ENCODE measurements at places on chromosomes 7 and 10.

DNA sequence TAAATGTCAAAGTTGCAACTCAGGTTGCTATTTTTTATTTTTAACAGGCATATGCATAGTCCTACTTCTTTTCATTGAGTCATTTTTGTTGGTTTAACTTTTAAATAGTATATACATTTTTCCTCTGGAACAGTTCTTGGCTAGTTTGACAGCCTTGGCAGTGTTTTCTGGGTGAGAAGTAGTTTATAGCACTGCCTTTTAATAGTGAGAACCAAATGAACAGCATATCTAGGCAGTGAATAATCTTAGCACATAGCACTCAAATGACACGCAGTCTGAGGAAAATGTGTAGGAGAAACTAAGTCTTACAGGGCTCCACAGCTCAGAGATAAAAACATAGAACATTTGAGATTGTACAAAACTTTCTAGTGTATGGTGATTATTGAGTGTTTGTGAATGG, 265.5 kb upstream of the POT1 start:
- no peak for DNase-seq

- peak; percentile 41 for DNase-seq
Observed at GRCh38 chr7:122883049-122883680, 3.1 kb downstream of the CADPS2 start.

DNA sequence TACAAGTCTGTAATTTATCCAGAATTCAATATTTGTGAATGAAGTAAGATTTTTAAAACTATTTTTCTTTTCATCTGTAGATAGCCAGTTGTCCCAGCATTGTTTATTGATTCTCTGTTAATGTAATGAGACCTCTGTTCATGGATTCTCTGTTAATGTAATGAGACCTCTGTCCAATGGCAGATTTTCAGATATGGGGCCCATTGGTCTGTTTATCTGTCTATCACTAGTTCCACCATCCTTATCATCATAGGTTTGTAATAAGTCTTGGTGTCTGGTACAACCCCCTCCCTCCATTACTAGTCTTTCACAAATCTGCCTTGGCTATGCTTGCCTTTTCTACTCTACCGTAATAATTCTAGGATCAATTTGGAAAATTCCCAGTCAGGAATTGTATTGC, 276.6 kb downstream of the ARHGAP12 start:
- DNase-seq, result no peak

DNA sequence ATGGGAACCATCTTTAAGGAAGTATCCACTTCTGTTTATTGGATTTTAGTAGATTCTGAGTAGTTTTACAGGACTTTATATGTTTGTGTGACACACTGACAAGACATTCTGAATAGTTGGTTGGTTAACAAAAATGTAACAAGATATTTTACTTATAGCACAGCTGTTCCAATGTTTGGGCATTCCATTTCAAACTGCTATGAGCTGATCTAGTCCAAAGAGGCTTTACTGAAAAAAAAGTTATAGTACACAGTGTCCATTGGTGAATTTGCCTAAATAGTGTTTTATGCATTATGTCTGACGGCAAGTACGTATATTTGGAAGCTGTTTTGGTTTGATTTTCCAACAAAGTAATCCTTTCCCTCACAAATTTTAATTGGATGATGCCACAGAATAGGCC, 99.1 kb downstream of the SAMD9 start:
- no peak for DNase-seq
